ENCODE measurements at places on chromosomes 4 and X.

DNA sequence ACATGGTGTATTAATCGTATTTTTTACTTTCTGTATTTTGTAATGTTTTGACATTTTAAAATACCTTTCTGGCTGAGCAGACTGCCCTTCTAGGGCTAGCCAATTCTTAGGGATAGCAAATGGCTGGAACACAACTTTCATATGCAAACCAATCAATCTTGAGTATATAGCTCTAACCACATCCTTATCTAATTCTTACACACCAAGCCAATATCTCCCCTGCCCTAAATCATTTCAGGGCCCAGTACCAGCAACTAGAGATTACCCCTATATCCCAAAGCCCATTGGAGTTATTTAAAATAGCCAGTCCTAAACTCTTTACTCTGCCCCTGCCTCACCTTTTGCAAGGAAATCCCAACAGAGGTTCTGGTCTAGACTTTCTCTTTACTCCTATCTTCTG lies 58.3 kb downstream of the INTS12 start:
- no peak overlapping the region for H3K27ac ChIP-seq
- no peak overlapping the region for H3K4me3 ChIP-seq
- no peaks in the 10 kb centered on the region for H3K36me3 ChIP-seq
- no peaks in the 10 kb centered on the region for H3K4me1 ChIP-seq

GRCh38 chr4:120158841-120159463 lies 92.3 kb upstream of the MAD2L1 start:
- no peak overlapping the region for H3K27ac ChIP-seq
- H3K4me3 ChIP-seq, result no peak overlapping the region
- no peaks in the 10 kb centered on the region for H3K4me1 ChIP-seq

DNA sequence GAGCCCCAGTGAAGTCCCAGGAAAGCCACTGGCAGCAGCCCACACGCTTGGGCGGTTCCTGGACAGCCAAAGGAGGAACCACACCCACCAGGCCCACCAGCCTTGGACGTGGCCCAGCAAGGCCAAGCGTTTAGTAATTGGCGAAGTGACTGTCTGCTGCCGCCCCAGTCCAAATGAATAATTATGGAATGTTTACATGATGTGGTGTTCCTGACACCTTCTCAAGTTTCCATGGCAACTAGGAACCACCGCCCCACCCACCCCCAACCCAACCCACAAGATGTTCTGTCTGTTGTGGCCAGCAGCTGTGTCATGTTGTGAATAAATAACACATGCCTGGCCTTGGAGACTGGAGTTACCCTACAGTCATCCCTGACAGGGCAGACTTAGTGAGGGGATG lies 22.3 kb downstream of the APLN start:
- H3K27ac ChIP-seq, result no peak overlapping the region
- no peak overlapping the region for H3K4me3 ChIP-seq
- no peaks in the 10 kb centered on the region for H3K27me3 ChIP-seq
- H3K36me3 ChIP-seq, result no peaks in the 10 kb centered on the region
- H3K4me1 ChIP-seq, result no peaks in the 10 kb centered on the region
- no peak for ATAC-seq

DNA sequence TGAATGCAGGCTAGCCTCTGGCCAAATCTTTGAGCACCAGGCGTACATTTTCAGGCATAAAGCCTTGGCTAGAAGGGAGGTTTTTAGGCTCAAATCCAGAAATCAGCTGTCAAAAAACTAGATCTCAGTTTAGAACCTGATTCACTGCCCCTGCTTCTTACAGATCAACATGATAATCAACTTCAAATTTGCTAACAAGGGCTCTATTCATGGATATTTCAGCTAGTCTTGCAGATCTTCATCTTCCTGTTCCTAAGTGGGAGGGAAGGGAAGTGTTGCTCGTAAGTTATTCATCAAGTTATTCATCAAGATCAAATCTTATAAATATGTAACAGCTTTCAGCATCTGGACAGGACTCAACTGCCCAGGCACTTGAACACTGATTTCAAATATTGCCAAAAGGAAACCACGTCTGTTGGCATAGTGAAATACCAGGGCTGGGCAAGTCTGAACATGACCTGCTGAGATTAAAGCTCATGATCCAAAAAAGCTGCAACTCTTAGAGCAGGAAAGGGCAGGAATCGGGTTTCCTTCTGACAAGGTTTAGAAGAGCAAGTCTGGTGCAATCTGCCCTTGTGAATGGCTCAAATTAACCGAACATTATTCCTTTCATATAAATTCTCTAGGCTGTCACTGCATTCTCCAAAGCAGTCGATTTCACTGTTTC lies 200.3 kb downstream of the PDGFC start:
- no peaks in the 10 kb centered on the region for H3K36me3 ChIP-seq
- no peak for ATAC-seq
- no peaks in the 10 kb centered on the region for H3K4me1 ChIP-seq
- no peak overlapping the region for H3K4me3 ChIP-seq
- no peaks in the 10 kb centered on the region for H3K27me3 ChIP-seq

DNA sequence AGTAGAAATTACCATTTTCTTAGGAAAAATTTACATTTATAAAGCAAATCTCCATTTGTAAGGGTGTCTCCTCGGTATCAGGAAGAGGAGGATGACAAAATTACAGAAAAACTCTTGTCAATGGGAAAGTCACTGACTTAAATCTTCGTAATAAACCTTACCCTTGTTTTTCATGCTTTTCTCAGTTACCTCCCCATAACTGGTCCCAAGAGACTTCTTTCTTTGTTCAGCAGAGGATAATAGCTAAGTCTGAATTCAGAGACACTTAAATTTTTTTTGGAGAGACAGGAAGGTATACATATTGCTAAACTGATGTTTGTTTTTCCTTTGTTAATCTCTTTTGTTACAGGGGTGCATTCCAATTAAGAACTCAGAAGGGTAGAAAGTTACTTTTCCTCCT lies 125.5 kb upstream of the JADE1 start:
- H3K27ac ChIP-seq, result no peak overlapping the region
- no peaks in the 10 kb centered on the region for H3K36me3 ChIP-seq
- no peaks in the 10 kb centered on the region for H3K4me1 ChIP-seq
- peaks cover 7% of the 10 kb centered on the region for H3K27me3 ChIP-seq
- H3K4me3 ChIP-seq, result no peak overlapping the region
- no peak for ATAC-seq

GRCh38 chrX:81205551-81205950 lies 3.6 kb downstream of the SH3BGRL start:
- H3K4me3 ChIP-seq, result no peak overlapping the region
- peaks cover 15% of the 10 kb centered on the region for H3K4me1 ChIP-seq
- no peak overlapping the region for H3K27ac ChIP-seq
- H3K27me3 ChIP-seq, result no peaks in the 10 kb centered on the region
- ATAC-seq, result no peak

DNA sequence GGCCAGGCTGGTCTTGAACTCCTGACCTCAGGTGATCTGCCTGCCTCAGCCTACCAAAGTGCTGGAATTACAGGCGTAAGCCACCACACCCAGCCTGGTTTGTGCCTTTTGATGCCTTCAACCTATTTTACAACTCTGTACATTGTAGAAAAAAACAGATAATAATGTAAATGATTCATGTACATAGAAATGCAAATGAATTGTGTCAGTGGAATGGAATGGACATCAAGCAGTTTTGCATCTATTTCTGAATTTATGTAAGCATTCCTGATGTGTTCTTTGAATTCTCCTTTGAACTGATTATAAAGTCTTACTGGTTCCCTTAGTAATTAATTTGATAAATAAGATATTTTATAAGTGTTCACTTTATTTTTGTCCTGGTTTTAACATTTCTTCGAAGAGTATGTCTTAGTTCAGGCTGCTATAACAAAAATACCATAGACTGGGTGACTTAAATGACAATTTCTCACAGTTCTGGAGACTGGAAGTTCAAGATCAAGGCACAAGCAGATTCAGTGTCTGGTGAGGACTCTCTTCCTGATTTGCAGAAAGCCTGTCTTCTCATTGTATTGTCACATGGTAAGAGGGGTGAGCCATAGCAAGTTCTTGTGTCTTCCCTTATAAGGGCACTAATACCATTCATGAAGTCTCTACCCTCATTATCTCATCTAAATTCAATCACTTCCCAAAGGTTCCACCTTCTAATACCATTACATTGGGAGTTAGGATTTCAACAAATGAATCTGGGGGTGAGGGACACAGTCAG lies 162.2 kb upstream of the S100G start:
- H3K4me1 ChIP-seq, result no peaks in the 10 kb centered on the region
- no peak overlapping the region for H3K4me3 ChIP-seq
- H3K27ac ChIP-seq, result no peak overlapping the region

DNA sequence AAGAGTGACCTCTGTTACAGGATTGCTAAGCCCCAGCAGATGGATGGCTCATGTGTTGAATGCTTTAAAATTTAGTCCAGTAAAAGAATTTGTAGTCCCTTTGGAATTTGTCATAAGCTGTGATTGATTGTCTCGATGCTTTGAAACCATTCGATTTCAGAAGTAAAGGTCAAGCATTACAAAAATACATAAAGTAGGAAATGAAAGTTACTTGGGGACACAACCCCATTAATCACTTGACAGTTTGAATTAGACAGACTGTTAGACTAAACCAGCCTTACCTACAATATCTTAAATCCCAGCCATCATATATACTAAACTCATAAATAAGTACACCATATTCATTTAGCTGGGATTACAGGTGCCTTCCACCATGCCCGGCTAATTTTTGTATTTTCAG lies 6.6 kb downstream of the REST start:
- peaks cover 76% of the 10 kb centered on the region for H3K36me3 ChIP-seq
- ATAC-seq, result no peak
- peaks cover 28% of the 10 kb centered on the region for H3K4me1 ChIP-seq
- H3K27ac ChIP-seq, result no peak overlapping the region

GRCh38 chr4:4837316-4837715 lies 22.1 kb upstream of the MSX1 start:
- no peaks in the 10 kb centered on the region for H3K36me3 ChIP-seq
- H3K4me1 ChIP-seq, result no peaks in the 10 kb centered on the region
- H3K4me3 ChIP-seq, result no peak overlapping the region

GRCh38 chr4:126807132-126807531 lies 825.6 kb upstream of the INTU start:
- no peaks in the 10 kb centered on the region for H3K4me1 ChIP-seq
- no peaks in the 10 kb centered on the region for H3K27me3 ChIP-seq
- no peaks in the 10 kb centered on the region for H3K36me3 ChIP-seq
- no peak overlapping the region for H3K4me3 ChIP-seq

GRCh38 chr4:3022112-3022511 lies 52.2 kb downstream of the HTT-AS start:
- peaks cover 14% of the 10 kb centered on the region for H3K27me3 ChIP-seq
- H3K27ac ChIP-seq, result no peak overlapping the region
- H3K4me1 ChIP-seq, result peaks cover 5% of the 10 kb centered on the region

DNA sequence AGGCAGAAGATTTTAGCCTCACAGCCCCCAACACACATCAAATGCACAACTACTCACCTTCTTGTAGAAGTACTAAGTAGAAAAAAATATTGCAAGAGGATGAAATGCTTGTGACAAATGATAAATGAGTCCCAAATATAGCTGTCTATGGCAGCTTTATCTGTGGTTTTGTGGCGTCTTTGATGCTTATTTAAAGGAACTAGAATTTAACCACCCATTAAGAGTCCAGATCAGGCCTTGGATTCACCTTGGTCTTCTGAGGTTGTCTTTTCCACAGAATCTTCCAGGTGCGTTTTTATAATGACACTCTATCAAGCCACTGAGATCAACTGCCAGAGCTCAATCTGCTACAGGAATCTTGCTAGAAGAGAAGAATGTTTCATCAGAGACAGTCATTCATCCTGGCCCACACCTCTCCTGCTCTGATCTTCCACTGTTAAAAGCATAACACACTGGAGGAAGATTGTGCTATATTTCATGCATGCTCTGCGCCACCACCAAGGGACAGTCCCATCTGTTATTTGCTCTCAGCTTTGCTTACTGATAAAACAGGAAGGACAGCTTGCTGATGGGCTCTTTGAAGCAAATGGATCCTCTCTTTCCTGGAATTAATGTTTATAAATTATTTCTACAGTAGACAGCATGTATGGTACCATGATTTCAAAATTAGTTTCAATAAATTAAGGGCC lies 144.1 kb downstream of the SLC7A11 start:
- no peaks in the 10 kb centered on the region for H3K4me1 ChIP-seq
- no peak overlapping the region for H3K27ac ChIP-seq
- no peaks in the 10 kb centered on the region for H3K27me3 ChIP-seq
- H3K4me3 ChIP-seq, result no peak overlapping the region

GRCh38 chr4:108830509-108831244 lies 67.8 kb upstream of the ETNPPL start:
- H3K36me3 ChIP-seq, result no peaks in the 10 kb centered on the region
- peaks cover 17% of the 10 kb centered on the region for H3K27me3 ChIP-seq
- no peaks in the 10 kb centered on the region for H3K4me1 ChIP-seq
- peak; percentile 50 for ATAC-seq
- H3K27ac ChIP-seq, result no peak overlapping the region

DNA sequence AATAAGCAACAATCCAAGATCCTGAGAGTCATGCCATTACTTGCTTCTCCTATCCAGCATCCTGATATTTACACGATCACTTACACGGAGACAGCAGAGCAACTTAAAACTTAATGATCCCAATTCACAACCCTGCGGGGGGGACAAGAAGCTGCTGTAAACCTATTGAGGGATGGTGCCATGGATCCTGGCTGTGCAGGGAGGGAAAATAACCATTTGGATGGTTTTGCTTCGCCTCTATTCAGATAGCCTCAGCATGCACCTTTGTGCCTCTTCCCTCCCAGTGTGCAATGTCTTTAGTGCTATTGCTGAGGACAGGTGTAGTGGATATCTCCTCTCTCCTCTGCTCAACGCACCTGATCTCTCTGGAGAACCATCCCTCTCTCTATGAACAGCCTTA lies 89.7 kb upstream of the PPARGC1A start:
- no peak overlapping the region for H3K27ac ChIP-seq
- no peaks in the 10 kb centered on the region for H3K36me3 ChIP-seq
- peaks cover 4% of the 10 kb centered on the region for H3K27me3 ChIP-seq
- ATAC-seq, result no peak

DNA sequence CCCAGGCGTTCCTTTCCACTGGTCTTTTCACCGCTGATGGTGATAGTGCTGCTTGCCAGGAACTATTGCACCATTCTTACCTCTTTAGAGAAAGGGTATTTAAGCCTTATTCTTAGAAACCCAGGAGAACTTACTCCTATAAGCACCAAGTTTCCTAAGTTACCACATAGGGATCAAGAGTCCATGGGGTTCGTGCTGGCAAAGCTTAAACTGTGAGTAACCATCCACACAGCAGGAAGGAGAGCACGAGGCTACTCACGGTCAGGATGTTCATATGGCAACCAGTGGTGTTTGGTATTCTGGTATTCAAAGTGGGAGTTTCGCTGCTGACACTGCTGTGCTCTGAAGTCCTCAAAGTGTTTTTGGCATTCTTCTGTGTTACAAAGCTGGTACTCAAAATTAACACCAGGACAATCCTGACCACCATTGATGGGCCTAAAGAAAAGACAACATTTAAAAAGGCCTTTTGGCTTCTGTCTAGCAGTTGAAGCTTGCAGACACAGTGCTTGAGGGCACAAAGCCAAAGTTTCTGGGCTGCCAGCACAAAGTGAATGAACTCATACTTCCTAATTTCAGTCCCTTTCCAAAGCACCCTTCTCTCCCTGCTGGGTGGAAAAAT lies 256.9 kb downstream of the ADAMTS3 start:
- ATAC-seq, result no peak
- no peaks in the 10 kb centered on the region for H3K27me3 ChIP-seq
- H3K36me3 ChIP-seq, result no peaks in the 10 kb centered on the region
- H3K4me3 ChIP-seq, result no peak overlapping the region
- H3K27ac ChIP-seq, result no peak overlapping the region
- no peaks in the 10 kb centered on the region for H3K4me1 ChIP-seq

- no peak overlapping the region for H3K27ac ChIP-seq
- H3K4me3 ChIP-seq, result no peak overlapping the region
- no peaks in the 10 kb centered on the region for H3K27me3 ChIP-seq
- ATAC-seq, result no peak
These were observed 204.7 kb upstream of the GABRA2 start for GRCh38 chr4:46594661-46595060.

- no peak overlapping the region for H3K4me3 ChIP-seq
- no peaks in the 10 kb centered on the region for H3K27me3 ChIP-seq
- H3K4me1 ChIP-seq, result no peaks in the 10 kb centered on the region
- H3K36me3 ChIP-seq, result no peaks in the 10 kb centered on the region
- ATAC-seq, result no peak
- no peak overlapping the region for H3K27ac ChIP-seq
These were observed 657.1 kb upstream of the BOD1L1 start for GRCh38 chr4:14284578-14284977.

All from activated T-helper 17 cell treated with anti-CD3 and anti-CD28 coated beads, Interleukin-2, amount 50 U/mL, for 72 hours (primary cell).